CD4-positive, alpha-beta memory T cell (primary cell): ENCODE measurements at places on chromosomes 1 and 21.

GRCh38 chr1:162956922-162957321 lies 95.9 kb upstream of the CCDC190 start:
- DNase-seq, result no peak

GRCh38 chr1:61080413-61081143 lies 1.8 kb upstream of the NFIA start:
- DNase-seq, result no peak

GRCh38 chr1:29696656-29697390 lies 460.5 kb downstream of the PTPRU start:
- DNase-seq, result no peak

DNA sequence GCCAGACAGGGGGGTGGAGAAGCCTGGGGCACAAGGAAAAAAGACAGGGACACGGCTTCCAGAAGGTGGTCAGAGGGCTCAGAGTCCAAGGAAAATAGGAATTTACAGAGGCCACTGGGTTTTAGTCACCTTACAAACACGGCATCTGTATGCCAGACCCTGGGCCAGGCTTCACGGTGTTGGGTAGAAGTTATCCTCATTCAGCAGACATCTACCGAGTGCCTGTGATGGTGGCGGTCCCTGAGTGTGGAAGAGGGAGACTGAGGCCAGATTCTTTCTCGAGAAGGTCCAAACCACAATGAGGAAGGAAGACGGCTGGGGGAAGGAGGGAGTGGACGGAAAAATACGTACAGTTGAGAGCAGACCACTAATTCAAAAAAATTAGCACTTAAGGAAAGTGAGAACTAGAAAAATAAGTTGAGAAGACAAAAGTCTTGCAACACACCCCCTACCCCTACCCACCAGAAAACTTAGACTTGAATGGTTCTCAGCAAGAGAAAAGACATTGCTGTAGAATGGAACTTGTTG lies 864 bp upstream of the BTG2 start:
- DNase-seq, result no peak

- DNase-seq, result no peak
Measured at GRCh38 chr1:48692235-48692634, 84.5 kb downstream of the BEND5 start.
